ENCODE measurements at places on chromosomes 2 and 18. TPM values are rescaled to one million over a fixed set of nuclear protein-coding genes. Genes with fewer than 3 reads are reported as not detected.

- H3K27me3 ChIP-seq: no peaks in the 10 kb centered on the region
- no peak overlapping the region for H3K4me3 ChIP-seq
- no peak for DNase-seq
- H3K4me1 ChIP-seq: no peaks in the 10 kb centered on the region
- no peak overlapping the region for H3K27ac ChIP-seq
- no peaks in the 10 kb centered on the region for H3K36me3 ChIP-seq
Measured at GRCh38 chr2:112757265-112757664, 7.1 kb downstream of the CKAP2L start.

DNA sequence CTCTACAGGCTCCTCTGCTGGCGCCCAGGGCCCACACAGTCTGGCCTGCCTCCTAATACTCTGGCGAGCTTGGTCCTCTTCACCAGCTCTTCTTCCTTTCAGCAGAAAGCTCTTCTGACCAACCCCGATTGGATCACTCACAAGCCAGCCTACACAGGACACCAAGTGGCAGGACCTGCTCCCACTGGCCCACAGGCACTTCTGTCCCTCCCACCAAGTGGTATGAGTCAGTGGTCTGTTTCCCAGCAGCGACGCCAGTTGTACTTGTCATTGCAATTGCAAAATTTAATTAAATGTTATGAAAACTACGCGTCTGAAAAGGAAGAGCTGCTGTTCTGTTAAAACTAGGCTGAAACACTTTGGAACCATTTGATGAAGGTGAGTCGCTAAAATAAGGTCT is 46.7 kb downstream of the NDUFA10 start:
- H3K4me1 ChIP-seq: no peaks in the 10 kb centered on the region
- H3K27ac ChIP-seq: no peak overlapping the region
- H3K36me3 ChIP-seq: peaks cover 15% of the 10 kb centered on the region
- no peak overlapping the region for H3K4me3 ChIP-seq
- H3K27me3 ChIP-seq: no peaks in the 10 kb centered on the region

GRCh38 chr18:46046126-46046525 is 25.9 kb downstream of the PSTPIP2 start:
- H3K27me3 ChIP-seq: no peaks in the 10 kb centered on the region
- H3K4me3 ChIP-seq: no peak overlapping the region
- H3K27ac ChIP-seq: no peak overlapping the region
- no peaks in the 10 kb centered on the region for H3K36me3 ChIP-seq

DNA sequence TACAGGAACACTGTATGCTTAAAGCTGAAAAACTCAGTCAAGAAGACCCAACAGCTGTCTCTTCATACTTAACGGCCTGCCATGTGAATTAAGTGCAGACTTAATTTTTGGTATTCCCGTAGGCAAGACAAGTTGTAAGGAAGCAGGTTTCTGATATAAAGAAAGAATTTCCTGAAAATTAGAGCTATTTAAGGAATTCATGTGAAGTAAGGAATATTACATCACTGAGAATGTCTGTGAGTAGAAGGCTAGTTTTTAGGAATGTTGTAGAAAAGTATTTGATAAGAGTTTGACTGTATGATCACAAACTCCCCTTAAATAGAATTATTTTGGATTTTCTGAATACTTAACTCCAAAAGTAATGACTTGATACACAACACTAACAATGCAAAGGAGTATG is 51.0 kb downstream of the WDR33 start:
- no peaks in the 10 kb centered on the region for H3K4me1 ChIP-seq
- no peak for DNase-seq
- H3K36me3 ChIP-seq: peaks cover 34% of the 10 kb centered on the region
- no peak overlapping the region for H3K27ac ChIP-seq

DNA sequence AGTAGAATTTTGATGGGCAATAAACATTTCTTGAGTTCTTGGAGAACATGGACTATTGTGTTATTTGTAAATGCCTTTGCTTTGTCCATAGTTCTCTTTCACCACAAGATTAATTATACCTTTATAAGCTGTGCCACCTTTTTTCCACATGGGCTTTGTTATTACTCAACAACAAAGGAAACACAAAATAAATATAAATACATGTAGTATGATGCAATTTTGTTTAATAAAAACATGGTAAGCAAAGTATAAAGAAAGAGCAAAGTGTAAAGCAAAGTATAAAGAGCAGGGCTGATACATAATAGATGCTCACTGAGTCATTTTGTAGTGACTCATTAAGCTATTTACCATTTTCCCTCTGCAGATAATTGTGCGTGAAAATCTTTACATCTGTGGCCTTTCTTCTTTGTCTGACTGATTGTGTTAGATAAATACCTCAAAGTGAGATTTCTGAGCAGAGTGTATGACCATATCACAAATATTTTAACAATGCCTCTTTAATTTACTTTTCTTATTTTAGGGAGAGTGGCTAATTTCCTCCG is 80.9 kb downstream of the CERS6 start:
- H3K36me3 ChIP-seq: no peaks in the 10 kb centered on the region
- no peaks in the 10 kb centered on the region for H3K4me1 ChIP-seq
- H3K27ac ChIP-seq: no peak overlapping the region
- DNase-seq: no peak
- H3K4me3 ChIP-seq: no peak overlapping the region
- H3K27me3 ChIP-seq: no peaks in the 10 kb centered on the region

- peaks cover 17% of the 10 kb centered on the region for H3K4me1 ChIP-seq
- H3K4me3 ChIP-seq: peak overlapping the region; percentile 83
- peak overlapping the region; percentile 58 for H3K27ac ChIP-seq
- H3K36me3 ChIP-seq: no peaks in the 10 kb centered on the region
- no peaks in the 10 kb centered on the region for H3K27me3 ChIP-seq
- no peak for DNase-seq
Measured at GRCh38 chr2:112483042-112483473, 1.1 kb downstream of the TTL start.

Gene ATP6V1C2
- total RNA-seq: not detected

Gene REG3A
- not detected for total RNA-seq

Gene ACTR2
- total RNA-seq: 294 TPM

Gene IL1RL1
- 0.22 TPM for total RNA-seq
